ENCODE measurements at places on chromosomes 11 and 22.

DNA sequence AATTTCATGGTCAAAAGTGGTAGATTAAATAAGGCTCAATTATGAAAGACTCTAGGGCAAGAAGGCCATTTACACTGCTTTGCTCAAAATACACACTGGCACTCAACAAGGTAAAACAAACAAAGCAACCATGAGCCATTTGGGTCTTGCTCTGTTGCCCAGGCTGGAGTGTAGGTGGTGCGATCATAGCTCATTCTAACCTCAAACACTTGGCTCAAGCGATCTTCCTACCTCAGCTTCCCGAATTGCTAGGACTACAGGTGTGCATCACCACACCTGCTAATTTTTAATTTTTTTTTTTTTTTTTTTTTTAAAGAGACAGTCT lies 10.9 kb upstream of the AGBL2 start:
- DNase-seq: no peak

DNA sequence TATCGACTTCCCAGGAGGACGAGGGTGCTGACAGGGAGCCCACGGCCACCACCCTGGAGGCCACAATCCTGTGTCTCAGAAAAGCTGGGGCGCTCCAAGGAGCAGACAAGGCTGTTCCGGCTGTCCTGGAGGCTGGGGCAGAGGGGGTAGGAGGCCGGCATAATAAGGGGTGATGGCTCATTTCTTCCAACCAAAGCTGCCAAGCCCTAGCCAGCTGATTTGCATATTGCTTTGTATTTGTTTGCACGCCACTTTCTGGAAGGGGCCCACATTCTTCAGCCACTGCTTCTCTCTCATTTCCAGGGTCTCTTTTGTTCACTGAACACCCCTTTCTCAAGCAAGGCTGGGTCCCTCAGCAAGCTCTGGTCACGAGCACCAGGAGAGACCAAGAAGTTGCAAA lies 4.7 kb downstream of the PDE2A start:
- no peak for DNase-seq

- DNase-seq: no peak
These were observed 32.8 kb upstream of the WNT7B start for GRCh38 chr22:46009730-46010129.

DNA sequence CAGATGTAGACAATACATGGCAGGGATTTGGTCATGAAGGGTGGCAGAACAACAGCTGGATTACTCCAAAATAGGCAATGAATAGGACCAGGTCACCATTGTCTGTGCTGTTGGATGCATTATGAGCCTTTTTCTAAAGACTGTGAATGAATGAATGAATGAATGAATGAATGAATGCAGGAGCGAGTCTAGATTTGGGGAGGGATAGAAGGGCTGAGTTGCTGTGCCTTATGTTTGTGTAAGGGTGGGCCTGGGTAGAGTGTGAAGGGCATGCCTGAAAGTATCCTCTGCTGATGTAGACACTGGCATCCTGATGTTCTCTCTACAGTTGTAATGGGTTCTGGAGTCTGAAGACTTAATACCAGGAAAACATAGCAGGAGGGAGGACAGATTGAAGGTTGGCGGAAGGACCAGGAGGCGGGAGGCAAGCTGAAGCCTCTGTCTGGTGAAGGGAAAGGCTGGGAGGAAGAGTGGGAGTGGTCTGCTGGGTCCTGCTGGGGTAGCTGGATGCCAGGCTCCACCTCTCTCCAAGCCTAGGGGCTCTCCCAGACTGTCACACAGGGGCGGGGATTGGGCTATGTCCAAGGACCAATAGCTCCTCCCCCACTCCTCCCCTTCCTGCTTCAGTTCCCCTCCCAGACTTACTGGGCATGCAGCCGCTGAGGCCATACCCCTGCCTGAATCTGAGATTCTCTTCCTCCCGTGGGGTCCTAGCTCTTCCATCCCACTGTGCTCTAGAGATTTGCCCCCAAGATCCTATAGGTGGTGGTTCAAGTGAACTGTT lies 4.8 kb downstream of the TRIM3 start:
- DNase-seq: peak; percentile 42

DNA sequence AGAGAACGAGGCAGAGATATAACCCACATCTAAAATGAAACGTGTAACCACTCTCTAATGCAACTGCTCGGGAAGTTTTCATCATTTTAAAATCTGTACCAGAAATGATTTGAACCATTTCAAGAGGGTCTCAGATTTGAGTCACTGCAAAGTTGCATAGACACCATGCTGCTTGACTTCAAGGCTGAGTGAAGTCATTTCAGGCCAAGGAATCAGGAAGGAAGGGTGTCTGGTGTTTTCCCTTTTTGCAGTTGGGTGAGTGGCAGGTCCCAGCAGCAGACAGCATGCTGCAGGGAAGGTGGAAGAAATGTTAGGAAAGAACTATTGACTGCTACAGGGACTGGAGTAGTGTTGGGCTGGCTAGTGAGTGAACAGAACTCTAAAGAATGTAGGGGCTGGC lies 16.5 kb downstream of the TANGO2 start:
- DNase-seq: no peak

GRCh38 chr22:20192293-20192971 lies 41.6 kb upstream of the CCDC188 start:
- no peak for DNase-seq

Data from NCI-H1105 (cell line).